ENCODE measurements at places on chromosomes 3 and 15. TPM values are rescaled to one million over a fixed set of nuclear protein-coding genes. Genes with fewer than 3 reads are reported as not detected.

SCAMP5 gene
- 24.4 TPM for total RNA-seq

PLXNB1 gene
- total RNA-seq = 115 TPM

GHSR gene
- not detected for total RNA-seq

CDHR4 gene
- not detected for total RNA-seq

GNAT1 gene
- not detected for total RNA-seq

SI gene
- total RNA-seq = 0.40 TPM

ECE2 gene
- 0.57 TPM for total RNA-seq

FAM174B gene
- total RNA-seq = 183 TPM

KLHL18 gene
- 10.8 TPM for total RNA-seq

PARP15 gene
- 2.7 TPM for total RNA-seq

FOXB1 gene
- not detected for total RNA-seq

MGLL gene
- 31.8 TPM for total RNA-seq
